ENCODE measurements at places on chromosomes 3 and 15. TPM values are rescaled to one million over a fixed set of nuclear protein-coding genes. Genes with fewer than 3 reads are reported as not detected.

The TMEM158 gene
- 17.7 TPM for total RNA-seq

The LAMB2 gene
- 2,279 TPM for total RNA-seq

The FAM43A gene
- 23.8 TPM for total RNA-seq

The OTOL1 gene
- total RNA-seq, result not detected

The EID1 gene
- 187 TPM for total RNA-seq

The ALG3 gene
- 51.5 TPM for total RNA-seq

The RTF1 gene
- total RNA-seq, result 12.1 TPM
